ENCODE measurements at places on chromosomes 13 and 19.

- H3K27ac ChIP-seq: peak within 1 kb of the TSS; percentile 96
- peak within 1 kb of the TSS; percentile 99 for H3K4me3 ChIP-seq
- no peak for DNase-seq
- H3K27me3 ChIP-seq: no peaks in the 10 kb centered on the region
- no peaks in the 10 kb centered on the region for H3K36me3 ChIP-seq
- peaks cover 31% of the 10 kb centered on the region for H3K4me1 ChIP-seq
Observed at GRCh38 chr19:1407528-1408299, at the start of gene DAZAP1. Gene DAZAP1, plus strand, starts transcription at chr19:1407586. Its CDS starts 188 bp downstream, at chr19:1407774.

DNA sequence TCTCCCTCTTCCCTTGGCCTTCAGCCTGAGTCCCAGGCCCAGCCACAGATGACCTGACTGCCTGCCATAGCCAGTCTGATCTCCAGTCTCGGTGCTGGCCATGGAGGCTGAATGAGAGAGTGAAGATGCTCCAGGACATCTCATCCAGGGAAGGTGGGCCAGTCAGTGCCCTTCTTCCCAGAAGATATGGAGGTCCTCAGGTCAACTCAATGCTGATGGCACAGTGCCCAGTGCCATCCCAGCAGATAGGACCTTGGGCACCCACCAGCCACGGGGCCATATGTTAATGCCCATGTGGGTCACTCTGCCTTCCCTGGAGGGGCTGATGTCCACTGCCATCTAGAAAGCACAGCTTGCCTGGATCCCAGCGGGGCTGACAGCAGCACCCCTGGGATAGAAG is 7.2 kb downstream of the VSTM2B start:
- no peak overlapping the region for H3K27ac ChIP-seq
- H3K27me3 ChIP-seq: peaks cover 17% of the 10 kb centered on the region
- H3K4me1 ChIP-seq: peaks cover 3% of the 10 kb centered on the region
- no peak for DNase-seq

DNA sequence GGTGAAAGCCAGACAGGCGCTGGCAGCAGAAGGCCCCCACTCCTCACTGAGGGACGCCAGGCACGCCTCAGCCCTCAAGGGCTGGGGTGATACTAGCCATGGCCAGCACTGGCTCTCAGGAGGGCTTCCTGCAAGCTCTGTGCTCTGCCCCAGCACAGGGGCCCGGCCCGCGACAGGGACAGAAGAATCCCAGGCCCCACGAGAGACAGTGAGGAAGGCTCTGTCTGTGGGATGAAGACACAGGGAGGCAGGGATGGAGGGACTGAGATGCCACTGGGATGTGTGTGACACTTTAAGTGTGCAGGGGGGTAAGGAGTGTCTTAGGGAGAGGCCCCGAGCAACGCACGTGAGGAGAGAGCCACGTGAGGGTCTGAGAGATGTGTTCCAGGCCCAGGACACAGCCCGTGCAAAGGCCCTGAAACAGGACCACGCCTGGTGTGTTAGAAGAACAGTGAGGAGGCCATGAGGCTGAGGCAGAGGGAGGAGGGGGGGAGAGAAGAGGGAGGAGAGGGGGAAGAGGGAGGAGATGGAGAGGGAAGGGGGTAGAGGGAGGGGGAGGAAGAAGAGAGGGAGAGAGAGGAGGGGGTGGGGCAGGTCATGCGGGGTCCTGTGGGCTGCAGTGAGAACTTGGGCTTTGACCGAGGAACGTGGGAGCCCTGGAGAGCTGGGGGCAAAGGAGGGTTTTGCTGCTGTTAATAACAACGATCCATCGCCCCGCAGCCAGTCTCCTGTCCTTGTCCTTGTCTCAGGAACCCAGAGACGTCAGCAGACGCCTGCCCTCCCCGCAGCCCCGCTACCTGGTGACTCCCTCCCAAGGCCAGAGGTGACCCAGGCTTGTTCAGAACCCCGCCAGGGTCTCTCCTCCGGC is 7.2 kb downstream of the RPL36 start:
- no peak overlapping the region for H3K4me3 ChIP-seq
- H3K4me1 ChIP-seq: no peaks in the 10 kb centered on the region
- no peak for DNase-seq
- H3K27me3 ChIP-seq: no peaks in the 10 kb centered on the region
- peaks cover 81% of the 10 kb centered on the region for H3K36me3 ChIP-seq

- H3K36me3 ChIP-seq: no peaks in the 10 kb centered on the region
- H3K27me3 ChIP-seq: no peaks in the 10 kb centered on the region
- DNase-seq: no peak
- H3K4me3 ChIP-seq: no peak overlapping the region
- H3K4me1 ChIP-seq: no peaks in the 10 kb centered on the region
- H3K27ac ChIP-seq: no peak overlapping the region
Observed at GRCh38 chr19:391726-392374, 17.1 kb downstream of the C2CD4C start.
